ENCODE measurements at places on chromosomes 6 and 20. TPM values are rescaled to one million over a fixed set of nuclear protein-coding genes. Genes with fewer than 3 reads are reported as not detected.

DNA sequence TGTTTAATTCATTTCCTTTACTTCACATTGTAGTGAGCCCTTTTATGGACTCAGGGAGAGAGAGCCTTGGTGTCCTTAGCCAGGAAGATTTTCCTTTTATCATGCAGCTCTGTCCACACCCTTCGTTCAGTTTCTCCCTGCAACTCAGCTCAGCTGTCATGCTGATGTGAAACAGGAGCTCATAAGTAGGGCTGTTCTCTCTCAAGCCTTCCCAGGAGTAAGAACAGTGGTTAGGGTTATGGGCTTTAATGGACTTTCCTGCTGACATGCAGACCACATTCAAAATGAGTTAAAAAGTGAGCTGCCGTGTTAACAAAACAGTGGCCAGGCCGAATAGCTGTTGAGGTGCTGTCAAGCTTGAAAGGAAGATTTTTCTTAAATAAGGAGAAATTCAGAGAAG, 104.1 kb downstream of the BCKDHB start:
- DNase-seq: no peak

The TBXT gene
- not detected for total RNA-seq

The CST5 gene
- total RNA-seq: not detected

GRCh38 chr6:78300885-78301284, 566.5 kb upstream of the IRAK1BP1 start:
- DNase-seq: peak; percentile 55

The ZSCAN16 gene
- 4.4 TPM for total RNA-seq

The MATN4 gene
- total RNA-seq: not detected

GRCh38 chr6:1390133-1390945, 963 bp downstream of the FOXF2 start:
- DNase-seq: peak; percentile 60

Data from MCF 10A (cell line).